Fibroblast of villous mesenchyme (primary cell): ENCODE measurements at places on chromosomes 12 and 14. TPM values are rescaled to one million over a fixed set of nuclear protein-coding genes. Genes with fewer than 3 reads are reported as not detected.

Gene NINJ2
- total RNA-seq: 0.32 and 0.43 TPM in 2 replicates

DNA sequence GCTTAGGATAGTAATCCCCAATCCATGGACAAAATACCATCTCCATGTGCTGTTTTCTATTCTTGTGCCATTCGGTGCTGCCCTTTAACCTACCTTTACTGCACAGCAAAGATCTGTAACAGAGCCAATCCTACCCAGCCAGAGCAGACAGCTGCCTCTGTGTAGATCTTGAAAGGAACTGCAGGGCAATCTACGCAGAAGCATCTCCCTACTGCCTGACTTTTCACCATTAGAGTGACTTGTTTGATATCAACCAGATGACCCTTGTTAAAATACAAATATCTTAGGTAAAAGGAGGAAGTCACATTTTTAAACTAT lies 33.9 kb upstream of the PPM1A start:
- DNase-seq: no peak

GRCh38 chr12:54879579-54879978 lies 25.3 kb downstream of the MUCL1 start:
- no peak for DNase-seq

DNA sequence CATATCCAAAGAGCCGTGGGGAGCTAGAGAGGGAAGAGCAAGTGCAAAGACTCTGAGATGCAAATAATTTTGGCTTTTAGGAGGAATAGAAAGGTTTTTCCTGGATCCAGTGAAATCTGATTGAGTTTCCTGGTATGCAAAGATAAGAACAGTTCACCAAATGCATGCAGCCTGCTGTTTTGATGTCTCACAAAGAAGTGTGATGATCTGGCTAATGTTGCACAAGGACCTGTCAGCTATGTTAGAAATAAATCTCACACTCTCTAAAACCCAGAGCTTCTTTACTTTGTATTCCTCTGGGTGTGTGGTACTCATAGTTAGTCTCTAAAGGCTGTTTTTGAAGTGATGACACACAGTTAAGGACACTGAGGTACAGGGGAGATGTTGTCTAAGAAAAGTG lies 321.4 kb downstream of the AACS start:
- no peak for DNase-seq

DNA sequence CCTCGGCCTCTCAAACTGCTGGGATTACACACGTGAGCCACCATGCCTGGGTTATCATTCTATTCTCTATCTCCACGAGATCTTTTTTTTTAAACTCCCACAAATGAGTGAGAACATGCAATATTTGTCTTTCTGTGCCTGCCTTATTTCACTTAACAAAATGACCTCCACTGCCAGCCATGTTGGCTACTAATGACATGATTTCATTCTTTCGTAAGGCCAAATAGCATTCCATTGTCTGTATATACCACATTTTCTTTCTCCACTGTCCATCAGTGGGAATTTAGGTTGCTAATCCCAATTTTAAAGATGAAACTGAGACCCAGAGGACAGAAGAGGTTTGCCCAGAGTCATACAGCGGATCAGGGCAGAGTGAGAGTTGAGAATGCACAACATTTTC lies 10.9 kb upstream of the TRPV4 start:
- DNase-seq: no peak
